ENCODE measurements at places on chromosomes 12 and 14.

DNA sequence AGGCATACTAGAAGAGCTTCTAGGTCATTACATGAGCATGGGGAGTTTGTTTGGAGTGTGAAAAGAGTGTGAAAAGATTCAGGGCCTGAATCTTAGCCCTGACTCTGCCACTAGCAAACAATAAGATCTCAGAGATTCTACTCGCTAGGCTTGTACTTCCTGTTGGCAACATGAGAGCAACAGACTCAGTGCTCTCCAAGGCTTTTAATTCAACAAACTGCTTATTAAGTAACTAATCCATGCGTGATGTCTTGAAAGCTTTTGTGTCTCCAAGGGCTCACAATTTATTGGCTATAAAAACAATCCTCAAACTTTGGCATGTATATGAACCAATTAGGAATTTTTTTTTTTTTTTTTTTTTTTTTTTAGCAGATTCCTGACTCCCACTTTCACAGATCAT lies 105.1 kb downstream of the STXBP6 start:
- DNase-seq: no peak

DNA sequence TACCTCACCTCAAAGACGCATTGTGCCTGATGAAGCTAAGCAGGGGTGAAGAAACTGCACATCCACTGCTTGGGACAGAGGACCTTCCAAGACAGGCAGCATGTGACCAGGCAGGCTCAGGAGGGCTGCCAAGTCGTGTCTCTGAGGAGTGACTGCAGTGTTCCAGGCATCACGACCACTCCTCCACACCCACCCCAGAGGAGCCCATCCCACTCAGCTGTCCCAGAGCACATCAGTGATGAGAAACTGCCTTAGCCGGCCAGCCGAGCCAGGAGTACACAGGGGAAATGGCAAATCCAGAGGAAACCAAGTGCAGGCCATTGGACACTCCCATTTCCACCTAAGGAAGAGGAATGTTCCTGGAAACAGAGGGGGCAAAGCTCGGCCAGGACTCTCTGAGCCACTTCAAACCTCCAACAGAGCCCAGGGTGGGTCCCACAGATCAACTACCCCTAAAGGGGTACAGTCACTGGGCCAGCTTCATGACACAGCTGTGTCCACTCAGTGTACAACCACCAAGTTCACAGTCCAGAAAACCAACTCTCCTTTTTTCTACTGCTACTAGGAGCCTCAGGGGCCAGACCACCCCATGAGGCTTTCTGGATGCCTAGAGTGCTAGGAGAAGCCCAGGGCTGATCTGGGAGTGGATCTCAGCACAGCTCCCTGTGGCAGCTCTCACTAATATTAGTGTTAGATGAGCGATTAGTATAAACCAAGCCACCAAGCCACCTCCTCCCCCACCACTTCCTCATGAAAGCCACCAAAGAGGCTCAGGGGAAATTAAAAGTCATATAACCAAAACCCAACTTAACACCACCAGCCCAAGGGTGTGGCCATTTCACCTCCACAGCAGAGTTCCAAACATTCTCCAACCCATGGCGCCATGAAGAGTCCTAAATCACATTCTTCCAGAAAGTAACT lies 15.4 kb downstream of the PXN start:
- DNase-seq: no peak

- DNase-seq: no peak
Measured at GRCh38 chr14:24473211-24473610, 30.6 kb upstream of the SDR39U1 start.

GRCh38 chr14:105530285-105531087 lies 4.1 kb downstream of the TMEM121 start:
- DNase-seq: no peak

DNA sequence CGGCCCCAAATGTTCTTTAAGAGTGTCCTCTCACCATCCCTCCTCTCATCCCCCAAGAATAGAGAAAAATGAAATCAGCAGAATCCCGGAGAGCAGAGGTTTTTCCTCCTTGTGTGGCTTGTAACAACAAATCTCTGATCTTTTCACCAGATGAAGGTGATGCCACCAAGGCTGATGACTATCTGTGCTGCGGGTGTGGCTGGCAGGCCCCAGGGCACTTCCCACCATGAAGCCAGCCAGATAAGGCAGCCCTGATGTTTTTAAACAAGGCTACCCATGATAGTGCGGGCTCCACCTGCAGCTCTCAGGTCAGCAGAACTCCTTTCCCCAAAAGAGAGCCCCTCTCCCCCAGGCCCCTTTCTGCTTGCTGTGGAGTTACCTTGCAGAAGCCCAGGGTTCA lies 58.0 kb upstream of the PARP11 start:
- no peak for DNase-seq

DNA sequence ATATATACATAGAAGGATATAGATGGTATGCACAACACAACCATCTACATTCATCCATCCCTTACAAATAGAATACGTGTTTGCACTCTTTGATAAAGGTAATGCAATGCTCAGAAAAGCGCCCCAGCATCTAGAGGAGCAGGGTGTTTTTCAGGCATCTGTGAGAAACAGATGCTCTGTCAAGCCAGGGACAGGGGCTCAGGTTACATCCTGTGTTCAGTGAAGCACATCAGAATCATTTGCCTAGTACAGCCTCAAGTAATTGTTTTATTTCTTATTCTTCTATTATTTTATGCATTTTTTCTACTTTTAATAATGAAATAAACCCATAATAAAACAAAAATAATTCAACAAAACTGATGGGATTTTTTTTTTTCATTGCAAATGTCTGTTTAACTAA lies 50.5 kb upstream of the HIF1A start:
- DNase-seq: no peak

DNA sequence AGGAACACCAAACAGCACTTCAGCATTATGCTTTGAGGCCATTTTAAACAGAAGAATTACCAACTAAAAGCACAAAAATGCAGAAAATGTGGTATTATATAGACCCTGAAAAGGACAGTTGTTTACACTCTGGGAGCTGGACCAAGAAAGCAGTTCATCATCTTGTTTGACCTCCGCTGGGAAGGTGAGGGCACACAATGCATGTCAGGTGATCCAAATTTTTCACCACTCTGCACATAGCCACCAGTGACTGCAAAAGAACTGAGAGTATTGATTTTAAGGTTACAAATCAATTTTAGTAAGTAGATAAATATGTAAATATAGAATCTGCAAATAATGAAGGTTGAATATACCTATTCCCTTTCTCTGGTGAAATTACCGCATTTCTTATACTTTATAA lies 119.6 kb downstream of the SLC16A7 start:
- DNase-seq: no peak

DNA sequence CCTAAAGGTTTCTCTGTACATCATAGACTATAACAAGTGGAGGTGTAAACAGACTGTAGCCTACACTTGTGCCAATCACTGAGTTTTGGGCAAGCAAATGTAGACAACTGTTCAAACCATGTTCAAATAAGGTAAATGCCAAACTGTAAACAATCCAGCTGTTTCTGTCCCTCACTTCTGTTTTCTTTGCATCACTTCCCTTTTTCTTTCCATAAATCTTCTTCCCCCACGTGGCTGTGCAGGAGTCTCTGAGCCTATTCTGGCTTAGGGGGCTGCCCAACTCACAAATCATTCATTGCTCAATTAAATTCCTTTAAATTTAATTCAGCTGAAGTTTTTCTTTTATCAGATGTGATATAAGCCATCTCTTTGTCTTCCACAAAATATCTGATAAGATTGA lies 65.1 kb upstream of the CPM start:
- DNase-seq: no peak

DNA sequence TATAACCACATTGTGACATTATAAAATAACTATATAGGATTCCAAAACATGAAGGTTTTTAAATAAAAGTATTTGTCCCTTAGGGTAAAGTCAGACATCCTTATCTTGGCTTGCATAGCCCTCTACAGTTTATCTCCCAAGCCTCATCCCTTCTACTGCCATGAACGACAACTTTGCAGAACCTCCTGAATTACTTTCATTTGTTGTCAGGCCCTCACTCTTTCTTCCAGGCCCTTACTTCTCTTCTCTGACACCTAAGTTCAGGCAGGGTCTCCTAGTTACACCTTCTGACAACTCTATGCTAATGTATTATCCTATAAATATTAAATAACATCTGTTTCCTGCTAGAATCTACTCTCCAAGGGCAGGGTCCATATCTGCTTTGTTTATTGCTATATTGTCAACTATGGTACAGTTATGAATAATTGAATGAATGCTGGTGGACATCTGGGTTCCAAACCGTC lies 115.7 kb upstream of the MDM1 start:
- no peak for DNase-seq

GRCh38 chr12:77813558-77813957 lies 17.1 kb upstream of the NAV3 start:
- DNase-seq: no peak

DNA sequence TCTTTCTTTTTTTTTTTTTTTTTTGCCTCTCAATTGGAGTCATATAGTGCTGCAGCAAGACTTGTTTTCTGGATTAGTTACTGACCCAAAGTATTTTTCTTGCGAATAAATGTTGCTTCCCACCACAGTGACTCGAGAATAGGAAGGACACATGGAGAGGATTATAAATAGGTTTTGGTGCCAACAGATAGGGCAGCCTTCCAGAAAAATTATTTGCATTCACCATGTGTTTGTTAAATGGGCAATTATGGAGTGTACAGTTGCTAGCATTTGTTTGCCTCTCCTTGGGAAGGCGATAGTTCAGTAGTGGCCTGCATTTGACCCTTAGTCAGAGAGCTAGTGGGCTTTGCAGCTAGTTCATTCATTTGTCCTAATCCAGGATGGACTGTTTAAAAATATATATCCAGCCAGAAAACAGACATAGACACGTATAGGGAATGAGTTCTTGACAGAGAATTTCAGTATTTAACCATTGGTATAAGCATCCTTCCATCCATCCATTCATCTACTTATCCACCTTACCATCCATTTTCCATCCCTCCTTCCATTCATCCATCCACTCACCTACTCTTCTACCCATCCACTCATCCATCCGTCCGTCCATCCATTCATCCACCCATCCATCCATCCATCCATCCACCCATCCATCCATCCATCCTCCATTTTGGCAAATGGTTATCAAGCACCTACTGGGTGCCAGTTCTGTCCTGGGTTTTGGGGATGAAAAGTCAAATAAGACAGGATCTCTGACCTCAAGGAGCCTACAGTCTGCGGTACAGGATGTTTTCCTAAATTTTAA lies 67.5 kb downstream of the CHST11 start:
- DNase-seq: peak; percentile 32

DNA sequence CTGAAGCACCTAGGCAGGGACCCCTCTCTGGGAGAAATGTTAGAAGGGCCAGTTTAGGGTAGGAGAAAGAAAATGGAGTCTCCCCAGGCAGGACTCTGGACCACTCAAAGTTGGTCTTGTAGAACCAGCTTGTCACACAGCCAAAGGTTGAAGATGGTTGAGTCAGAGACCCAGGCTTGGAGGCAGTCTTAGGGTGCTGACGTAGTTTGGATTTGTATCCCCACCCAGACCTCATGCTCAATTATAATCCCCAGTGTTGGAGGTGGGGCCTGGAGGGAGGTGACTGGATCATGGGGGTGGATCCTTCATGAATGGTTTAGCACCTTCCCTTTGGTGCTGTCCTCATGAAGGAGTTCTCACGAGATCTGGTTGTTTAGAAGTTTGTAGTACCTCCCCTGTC lies 121.2 kb downstream of the CRACR2A start:
- no peak for DNase-seq

DNA sequence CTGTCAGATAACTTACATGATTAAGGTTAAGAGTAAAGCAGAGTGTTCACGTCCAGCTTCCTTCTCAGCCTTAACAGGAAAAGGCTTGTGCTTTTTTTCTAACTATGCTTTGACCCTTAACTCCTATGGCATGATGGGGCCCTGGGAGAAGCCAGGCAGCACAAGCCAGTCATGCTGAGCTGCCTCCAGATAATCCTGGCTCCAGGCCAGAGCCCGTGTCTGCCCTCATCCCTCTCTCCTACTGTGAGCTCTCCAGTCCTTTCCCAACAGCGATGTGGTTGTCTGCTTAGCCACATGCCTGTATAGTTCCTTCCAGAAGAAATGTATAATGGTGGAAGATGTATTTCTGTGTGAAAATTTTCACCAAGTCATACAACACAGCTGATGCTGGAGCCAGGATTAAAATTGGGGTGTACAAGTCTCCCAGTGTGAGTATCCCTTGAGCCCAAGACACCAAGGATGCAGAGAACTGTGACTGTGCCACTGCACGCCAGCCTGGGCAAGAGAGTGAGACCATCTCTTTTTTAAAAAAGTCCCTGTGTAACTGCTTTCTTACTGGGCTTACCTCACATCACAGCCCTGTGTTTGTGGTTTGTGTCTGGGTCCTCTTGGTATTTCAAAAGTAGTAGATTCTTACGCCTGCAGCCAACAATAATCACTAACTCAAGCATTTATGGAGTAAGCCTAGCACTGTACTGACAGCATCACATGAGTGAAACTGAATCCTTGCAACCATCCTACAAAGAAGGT lies 7.9 kb upstream of the ITFG2 start:
- DNase-seq: no peak

DNA sequence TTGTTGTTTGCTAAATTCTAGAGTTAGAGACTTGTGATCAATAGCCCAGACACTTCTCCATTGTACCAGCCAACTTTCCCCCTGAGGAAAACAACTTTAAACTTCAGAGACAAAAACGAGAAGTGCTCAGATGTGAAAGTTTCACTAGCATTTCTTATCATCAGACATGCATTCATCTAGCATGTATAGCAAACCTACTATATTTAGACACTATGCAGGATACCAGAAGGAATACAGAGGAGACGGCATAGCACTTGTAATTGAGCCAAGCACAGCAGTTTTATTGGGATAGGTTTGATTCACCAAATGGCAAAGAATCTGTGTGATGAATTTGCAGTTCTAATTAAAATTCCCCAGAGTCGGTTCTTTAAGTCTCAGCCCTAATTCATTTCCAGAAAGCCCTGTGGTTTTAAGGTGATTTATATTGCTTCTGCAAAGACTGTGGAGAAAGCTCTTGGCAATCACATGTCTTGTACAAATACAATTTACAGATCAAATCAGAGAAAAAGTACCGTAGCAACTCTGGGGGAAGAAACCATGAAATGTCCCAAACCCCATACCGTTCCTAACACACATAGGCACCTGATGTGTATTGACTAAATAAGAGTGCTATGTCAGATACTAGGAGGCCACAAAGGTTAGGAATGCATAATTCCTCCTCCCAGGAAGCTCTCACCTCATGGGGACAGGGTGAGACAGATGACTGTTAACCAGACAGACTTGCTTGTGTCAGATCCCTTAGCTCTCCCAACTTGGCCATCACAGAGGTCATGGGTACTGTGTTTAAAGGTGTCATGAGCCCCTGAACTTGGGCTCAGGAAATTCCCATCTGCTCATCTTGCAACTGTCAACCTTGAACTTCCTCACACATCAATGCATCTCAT lies 69.6 kb upstream of the KRAS start:
- peak; percentile 84 for DNase-seq

- no peak for DNase-seq
Measured at GRCh38 chr14:74478996-74479635, 14.0 kb downstream of the NPC2 start.

GRCh38 chr12:6612247-6612646 lies 5.1 kb upstream of the CHD4 start:
- no peak for DNase-seq

GRCh38 chr14:84937449-84937848 lies 592.5 kb upstream of the FLRT2 start:
- no peak for DNase-seq
